Activated CD4-positive, alpha-beta memory T cell treated with anti-CD3 and anti-CD28 coated beads for 36 hours (primary cell): ENCODE measurements at places on chromosomes 1 and 21. TPM values are rescaled to one million over a fixed set of nuclear protein-coding genes. Genes with fewer than 3 reads are reported as not detected.

GRCh38 chr1:113793878-113794834, 18.1 kb downstream of the RSBN1 start:
- no peaks in the 10 kb centered on the region for H3K27me3 ChIP-seq
- DNase-seq, result no peak
- H3K36me3 ChIP-seq, result peaks cover 30% of the 10 kb centered on the region
- no peak overlapping the region for H3K4me3 ChIP-seq
- H3K4me1 ChIP-seq, result peaks cover 56% of the 10 kb centered on the region
- no peak overlapping the region for H3K27ac ChIP-seq

- no peaks in the 10 kb centered on the region for H3K27me3 ChIP-seq
- DNase-seq, result no peak
- no peaks in the 10 kb centered on the region for H3K36me3 ChIP-seq
- no peak overlapping the region for H3K4me3 ChIP-seq
- no peak overlapping the region for H3K27ac ChIP-seq
These were observed 348.6 kb downstream of the USP25 start for GRCh38 chr21:16078382-16078781.

DNA sequence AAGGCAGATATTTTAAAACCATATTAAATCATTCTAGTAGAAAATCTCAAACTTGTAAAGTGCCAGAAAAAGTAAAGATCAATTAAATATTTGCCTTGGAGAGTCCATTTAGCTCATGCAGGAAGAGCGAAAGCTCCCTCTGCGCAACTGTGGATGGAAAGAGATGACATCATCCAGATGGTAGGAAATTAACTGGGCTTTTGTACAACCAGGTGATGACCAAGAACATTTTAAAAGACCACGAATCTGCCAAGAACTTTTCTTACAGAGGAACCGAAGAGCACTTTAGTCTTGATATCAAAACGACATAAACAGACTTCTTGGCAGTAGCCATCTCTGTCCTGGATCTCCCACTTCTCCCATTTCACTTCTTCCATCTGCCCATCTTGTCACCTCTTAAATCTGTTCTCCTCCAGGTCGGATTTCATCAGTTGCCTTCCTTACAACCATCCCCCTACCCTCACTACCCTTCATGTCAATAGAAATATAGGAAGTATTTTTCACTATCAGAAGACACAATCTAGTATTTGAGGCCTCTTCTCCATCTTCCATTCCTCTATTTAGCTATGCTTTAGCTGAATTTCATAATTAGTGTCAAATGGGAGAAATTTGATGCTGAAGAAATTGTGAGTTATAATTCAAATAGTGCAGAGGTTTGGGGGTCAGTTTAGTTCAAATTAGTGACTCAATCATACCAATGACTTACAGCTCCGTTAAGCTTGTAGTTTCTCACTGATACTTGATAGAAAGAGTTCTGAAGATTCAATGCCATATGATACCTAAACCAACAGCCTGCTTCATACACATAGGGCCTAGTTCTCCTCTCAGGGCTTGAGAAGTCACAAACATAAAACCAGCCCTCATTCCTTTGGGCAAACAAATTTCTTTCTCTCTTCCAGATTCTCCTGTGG, 22.0 kb upstream of the DNASE2B start:
- DNase-seq, result no peak
- H3K27me3 ChIP-seq, result no peaks in the 10 kb centered on the region
- H3K27ac ChIP-seq, result no peak overlapping the region
- H3K4me3 ChIP-seq, result no peak overlapping the region
- H3K4me1 ChIP-seq, result no peaks in the 10 kb centered on the region

FCGR1A gene
- not detected for total RNA-seq

RGS7 gene
- total RNA-seq, result not detected

CA14 gene
- not detected for total RNA-seq
